ENCODE measurements at places on chromosomes 2 and 18. TPM values are rescaled to one million over a fixed set of nuclear protein-coding genes. Genes with fewer than 3 reads are reported as not detected.
A peak's percentile ranks its signal among the peaks of the same experiment; 100 is the strongest.

RIT2 gene
- total RNA-seq, result not detected

AGAP1 gene
- total RNA-seq, result 4.5 TPM

MZT2A gene
- total RNA-seq, result 233 TPM

UGT1A8 gene
- total RNA-seq, result not detected

MAP3K2 gene
- 69.0 TPM for total RNA-seq

- no peak for DNase-seq
These were observed 186.0 kb upstream of the EPHA4 start for GRCh38 chr2:221758076-221758475.

GRCh38 chr2:84741182-84741822 lies 139.6 kb downstream of the TRABD2A start:
- DNase-seq, result peak; percentile 58

DNA sequence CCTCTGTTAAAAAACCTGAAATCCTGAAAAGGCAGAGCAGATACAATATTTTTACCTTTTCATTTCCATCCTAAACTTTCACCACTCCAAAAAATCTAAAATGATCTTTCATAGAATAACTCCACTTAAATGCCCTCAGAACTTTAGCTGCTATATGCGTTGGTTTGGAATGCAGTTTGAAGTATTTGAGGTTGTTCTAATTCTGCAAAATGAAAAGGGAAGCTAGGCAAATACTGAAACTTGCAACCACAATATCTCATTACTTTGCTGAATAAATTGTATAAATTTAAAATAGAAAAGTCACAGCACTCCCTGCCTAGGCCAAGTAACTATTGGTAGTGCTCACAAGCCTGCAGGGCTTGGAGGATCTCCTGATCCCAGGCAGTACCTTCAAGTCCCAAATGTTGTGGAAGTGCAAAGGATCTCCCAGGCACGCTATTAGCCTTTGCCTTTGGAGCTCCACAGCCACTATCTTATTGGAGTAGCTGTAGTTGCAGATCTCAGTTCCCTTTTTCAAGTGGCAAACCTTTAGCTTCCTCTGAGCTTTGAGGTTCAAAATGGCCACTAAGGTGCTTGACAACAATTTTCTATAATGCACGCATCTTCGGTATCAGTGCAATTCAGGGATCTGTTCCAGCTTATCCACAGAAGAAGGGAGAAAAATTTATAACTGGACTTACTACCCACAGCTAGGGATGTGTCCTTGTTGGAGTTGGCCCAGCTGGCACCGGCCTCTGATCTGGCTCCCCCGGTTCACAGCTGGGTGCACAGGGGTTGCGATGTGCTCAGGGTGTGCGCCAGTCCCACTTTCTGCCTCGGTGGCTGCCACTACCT lies 43.4 kb upstream of the ANKRD62 start:
- DNase-seq, result no peak

- no peak for DNase-seq
These were observed 105.1 kb downstream of the TTC27 start for GRCh38 chr2:32732912-32733472.

- no peak for DNase-seq
These were observed 32.3 kb downstream of the EML6 start for GRCh38 chr2:54755641-54756326.

- no peak for DNase-seq
These were observed 115.4 kb upstream of the CCDC195 start for GRCh38 chr2:224831530-224831929.

DNA sequence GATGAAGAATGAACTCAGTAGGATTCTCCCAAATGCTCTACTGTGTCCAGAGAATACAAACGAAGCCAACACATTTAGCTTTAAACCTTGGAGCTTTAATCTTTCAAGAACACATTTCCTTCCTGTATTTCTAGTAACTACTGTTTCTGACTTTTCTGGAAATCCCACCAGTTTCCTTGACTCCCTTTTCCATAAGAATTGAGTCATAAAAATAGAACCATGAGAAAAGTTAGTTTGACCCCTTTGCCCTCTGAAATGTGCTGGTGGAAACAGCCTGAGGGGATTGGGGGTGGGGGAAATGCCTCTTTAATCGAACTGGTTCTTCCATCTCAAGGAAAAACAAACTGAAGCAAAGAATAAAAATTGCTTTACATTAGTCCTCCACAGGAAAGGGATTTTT lies 123.9 kb downstream of the TMEM17 start:
- DNase-seq, result no peak
